ENCODE measurements at places on chromosomes 7 and 10.

DNA sequence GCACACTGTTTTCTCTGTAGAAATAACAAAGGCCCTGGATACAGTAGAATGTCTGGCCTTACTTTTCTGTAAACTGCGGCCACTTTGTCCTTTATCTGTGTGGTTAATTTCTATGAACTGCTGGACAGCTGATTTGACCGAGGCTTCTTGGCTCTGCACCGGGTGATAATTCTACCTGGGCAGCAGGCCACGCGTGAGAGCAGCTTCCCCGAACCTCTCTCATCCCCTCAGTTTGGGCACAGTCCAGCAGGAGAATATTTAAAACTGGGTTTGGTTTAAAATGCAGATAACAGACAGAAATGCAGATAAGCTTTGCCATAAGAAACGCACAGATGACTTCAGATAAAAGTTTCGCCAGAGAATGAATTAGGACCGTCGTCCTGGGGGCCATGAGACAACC lies 81.0 kb downstream of the CELF2 start:
- DNase-seq, result no peak

- DNase-seq, result no peak
Measured at GRCh38 chr10:60291344-60291930, 98.2 kb downstream of the ANK3 start.

GRCh38 chr7:45224832-45225231 lies 67.2 kb downstream of the RAMP3 start:
- DNase-seq, result no peak

- DNase-seq, result no peak
Measured at GRCh38 chr7:36965625-36966024, 241.3 kb upstream of the AOAH start.

- no peak for DNase-seq
Measured at GRCh38 chr7:66055321-66055956, 20.2 kb upstream of the ASL start.

DNA sequence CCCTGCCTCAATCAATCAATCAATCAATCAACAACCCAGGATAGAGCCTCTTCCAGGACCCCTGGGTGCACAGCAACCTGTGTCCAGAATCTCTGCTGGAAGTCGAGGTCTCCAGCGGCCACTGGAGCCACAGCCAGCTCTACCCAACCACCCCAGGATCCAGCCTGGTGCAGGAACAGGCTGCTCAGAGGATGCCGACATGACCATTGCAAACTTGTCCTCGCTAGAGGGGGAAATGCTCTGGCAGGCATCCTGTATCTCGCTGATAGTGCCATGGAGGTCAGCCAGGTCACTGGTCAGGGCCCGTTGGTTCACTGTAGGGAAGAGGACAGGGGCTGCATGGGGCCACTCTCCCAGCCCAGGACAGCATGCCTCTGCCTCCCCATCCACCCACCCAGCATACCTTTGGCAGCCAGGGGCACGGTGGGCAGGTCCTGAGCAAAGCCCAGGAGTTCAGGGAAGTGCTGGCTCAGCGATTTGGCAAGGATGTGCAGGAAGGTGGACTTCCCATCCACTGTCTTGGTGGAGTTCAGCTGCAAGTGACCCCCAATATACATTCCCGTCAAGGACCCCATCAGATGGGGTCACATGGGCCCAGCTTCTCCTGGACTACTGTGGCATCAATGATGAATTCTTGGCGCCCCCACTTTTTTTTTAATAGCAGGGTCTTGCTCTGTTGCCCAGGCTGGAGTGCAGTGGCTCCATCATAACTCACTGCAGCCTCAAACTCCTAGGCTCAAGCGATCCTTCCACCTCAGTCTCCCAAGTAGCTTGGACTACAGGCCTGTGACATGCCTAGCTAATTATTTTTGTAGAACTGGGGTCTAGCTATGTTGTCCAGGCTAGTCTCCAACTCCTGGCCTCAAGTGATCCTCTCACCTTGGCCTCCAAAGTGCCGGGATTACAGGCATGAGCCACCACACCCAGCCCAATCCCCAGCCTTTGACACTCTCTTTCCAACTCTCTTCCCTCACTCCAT lies 49.4 kb downstream of the GRID2IP start:
- DNase-seq, result no peak

DNA sequence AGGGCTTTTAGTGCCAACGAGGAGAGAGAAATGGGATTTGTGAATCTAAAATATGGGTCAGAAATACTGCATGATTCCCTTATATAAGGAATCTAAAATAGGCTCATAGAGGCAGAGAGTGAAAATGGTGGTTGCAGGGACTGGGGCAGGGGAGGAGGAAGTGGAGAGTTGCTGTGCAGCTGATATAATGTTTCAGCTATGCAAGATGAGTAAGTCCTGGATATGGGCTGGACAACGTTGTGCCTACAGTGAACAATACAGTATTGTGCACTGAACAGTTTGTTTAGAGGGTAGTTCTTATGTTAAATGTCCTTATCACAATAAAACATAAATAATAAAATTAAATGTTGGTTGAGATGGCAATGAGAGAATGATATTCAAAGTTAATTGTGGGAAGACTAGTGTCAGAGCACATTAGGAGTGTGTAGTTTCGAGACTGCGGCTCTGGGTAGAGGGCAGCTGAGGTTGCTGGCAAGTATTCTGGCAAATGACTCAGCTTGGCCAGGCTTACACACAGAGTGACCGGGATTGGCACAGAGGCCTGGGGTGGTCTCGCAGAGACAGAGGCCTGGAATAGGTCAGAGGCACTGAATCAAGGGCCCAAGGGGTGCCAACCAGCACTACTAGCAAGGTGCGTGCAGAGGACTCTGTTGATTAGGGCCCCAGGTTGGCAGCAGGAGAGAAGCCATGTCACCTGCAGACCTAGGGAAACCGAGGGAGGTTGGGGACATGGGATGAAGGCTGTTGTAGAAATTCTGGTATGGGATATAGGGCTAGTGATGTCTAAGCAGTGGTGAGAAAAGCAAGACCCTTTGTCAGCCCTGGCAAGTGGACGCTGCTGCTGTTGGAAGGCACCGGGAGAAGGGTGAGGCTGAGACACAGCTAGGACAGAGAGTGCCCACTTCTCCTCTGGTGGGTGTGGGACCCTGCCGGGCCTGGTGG lies 2.8 kb upstream of the DEPP1 start:
- DNase-seq, result no peak

- no peak for DNase-seq
Measured at GRCh38 chr10:1532636-1533035, 204.7 kb downstream of the ADARB2 start.

DNA sequence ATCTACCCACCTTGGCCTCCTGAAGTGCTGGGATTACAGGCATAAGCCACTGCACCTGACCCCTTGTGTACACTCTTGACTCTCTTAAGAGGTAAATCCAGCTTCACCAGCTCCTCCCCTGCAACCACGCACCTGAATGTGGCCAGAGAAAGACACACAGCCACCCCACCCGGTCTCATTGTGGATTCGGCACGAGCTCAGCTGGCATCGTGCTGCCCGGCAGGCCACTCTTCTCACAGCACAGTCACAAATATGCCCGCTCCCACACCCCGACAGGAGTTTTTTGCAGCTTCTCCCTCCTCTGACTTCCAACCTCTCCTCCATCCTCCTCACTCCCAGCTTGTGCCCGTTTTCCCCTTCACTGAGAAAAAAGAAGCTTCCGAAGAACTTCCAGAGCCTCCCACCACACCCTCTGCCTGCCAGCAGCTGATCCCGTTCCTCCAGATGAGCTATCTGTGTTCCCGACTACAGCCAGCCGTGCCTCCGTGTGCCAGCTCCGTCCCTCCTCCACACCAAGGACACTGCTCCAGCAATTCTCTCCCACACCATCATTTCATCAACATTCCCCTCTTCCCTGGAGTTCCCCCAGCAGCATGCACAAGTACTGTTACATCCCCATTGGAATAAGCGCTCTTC lies 8.0 kb upstream of the SMARCD3 start:
- DNase-seq, result no peak

DNA sequence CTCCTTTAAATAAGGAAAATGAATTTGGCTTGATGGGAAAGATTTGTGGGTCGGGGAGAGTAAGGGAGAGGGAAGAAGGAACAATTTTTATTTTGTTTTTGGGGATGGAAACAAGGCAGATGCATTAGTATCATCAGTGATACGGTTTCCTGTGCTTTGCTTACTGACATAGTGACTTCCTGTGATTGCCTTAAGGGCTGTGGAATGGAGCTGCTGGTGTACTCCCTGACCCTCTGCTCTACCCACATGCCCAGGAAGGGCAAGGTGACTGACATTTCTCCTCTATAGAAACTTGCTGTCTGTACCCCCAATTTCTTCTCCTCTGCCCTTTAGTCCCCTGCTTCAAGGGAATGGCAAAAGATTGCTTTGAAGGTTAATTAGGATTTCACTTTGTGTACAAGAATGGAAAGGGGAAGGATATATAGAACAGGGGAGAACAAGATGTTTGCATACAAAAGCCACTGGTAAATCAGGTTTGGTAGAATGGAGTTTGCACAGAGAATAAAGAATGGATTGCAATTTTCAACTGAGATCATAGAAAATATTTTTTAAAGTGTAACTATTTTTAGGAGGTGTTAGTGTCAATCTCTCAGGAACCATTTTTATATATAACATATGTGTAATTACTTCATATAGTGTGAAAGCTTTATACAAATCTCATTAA lies 129.0 kb upstream of the AGR3 start:
- DNase-seq, result no peak

Measured in mesothelial cell of epicardium (in vitro differentiated cells).